ENCODE measurements at places on chromosomes 6 and 20. TPM values are rescaled to one million over a fixed set of nuclear protein-coding genes. Genes with fewer than 3 reads are reported as not detected.

- H3K4me3 ChIP-seq: no peak overlapping the region
- no peaks in the 10 kb centered on the region for H3K36me3 ChIP-seq
- H3K4me1 ChIP-seq: no peaks in the 10 kb centered on the region
- no peaks in the 10 kb centered on the region for H3K27me3 ChIP-seq
Measured at GRCh38 chr20:61056116-61056515, 195.9 kb upstream of the CDH4 start.

DNA sequence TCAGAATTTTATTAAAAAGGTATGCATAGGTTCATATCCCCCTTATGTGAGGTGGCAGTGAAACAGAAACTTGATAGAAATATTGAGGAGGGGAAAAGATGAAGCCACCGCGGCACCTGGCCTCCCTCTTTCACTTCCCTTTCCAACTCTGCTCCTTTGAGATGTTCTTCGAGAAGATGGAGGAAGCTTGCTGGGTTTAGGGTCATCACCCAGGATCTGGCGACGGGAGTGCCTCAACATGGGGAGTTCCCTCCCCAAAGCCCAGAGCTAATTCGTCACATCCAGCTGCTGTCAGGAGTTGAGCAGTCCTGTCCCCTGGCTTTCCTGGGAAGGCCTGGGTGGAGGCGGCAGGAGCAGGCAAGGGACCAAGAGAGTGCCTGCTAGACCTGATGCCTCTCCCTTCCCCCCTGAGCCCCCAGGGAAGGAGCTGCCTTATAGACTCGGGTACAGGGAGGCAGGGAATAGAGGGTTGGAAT is 29.1 kb downstream of the RREB1 start:
- peaks cover 75% of the 10 kb centered on the region for H3K4me1 ChIP-seq
- peak overlapping the region; percentile 95 for H3K27ac ChIP-seq
- H3K36me3 ChIP-seq: peaks cover 6% of the 10 kb centered on the region
- H3K27me3 ChIP-seq: no peaks in the 10 kb centered on the region
- DNase-seq: no peak

- no peaks in the 10 kb centered on the region for H3K27me3 ChIP-seq
- DNase-seq: no peak
- no peak overlapping the region for H3K4me3 ChIP-seq
- no peaks in the 10 kb centered on the region for H3K36me3 ChIP-seq
Measured at GRCh38 chr6:139448998-139449610, 74.7 kb upstream of the CITED2 start.

DNA sequence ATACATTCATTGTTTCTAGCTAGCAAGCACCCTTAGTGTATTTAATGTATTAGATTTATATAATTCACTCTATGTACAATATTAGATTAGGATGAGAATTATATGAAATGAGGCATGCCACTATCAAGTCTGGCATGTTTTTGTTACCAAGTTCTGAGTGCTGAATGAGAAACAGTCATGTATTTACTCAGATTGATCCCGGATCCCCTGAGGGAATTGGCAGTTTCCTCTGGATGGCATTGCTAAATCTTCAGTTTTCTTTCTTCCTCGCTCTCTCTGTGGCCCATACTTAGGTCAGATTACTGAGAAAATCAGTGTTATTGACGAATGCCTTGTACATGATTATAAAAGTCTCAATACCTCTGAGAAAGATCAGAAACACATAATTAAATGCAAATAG is 66.6 kb downstream of the CDKAL1 start:
- H3K36me3 ChIP-seq: peaks cover 27% of the 10 kb centered on the region
- no peak overlapping the region for H3K4me3 ChIP-seq
- DNase-seq: no peak
- H3K27me3 ChIP-seq: no peaks in the 10 kb centered on the region
- no peak overlapping the region for H3K27ac ChIP-seq
- peaks cover 13% of the 10 kb centered on the region for H3K4me1 ChIP-seq

GRCh38 chr6:134175532-134176263 is 123.3 kb upstream of the SLC2A12 start:
- DNase-seq: peak; percentile 60
- H3K36me3 ChIP-seq: peaks cover 47% of the 10 kb centered on the region
- peak overlapping the region; percentile 99 for H3K4me3 ChIP-seq
- peak overlapping the region; percentile 97 for H3K27ac ChIP-seq

- H3K4me3 ChIP-seq: no peak overlapping the region
- no peak overlapping the region for H3K27ac ChIP-seq
- H3K27me3 ChIP-seq: no peaks in the 10 kb centered on the region
- DNase-seq: no peak
Measured at GRCh38 chr6:53233309-53233708, 84.7 kb upstream of the GCM1 start.

GRCh38 chr6:14506656-14507246 is 389.2 kb downstream of the CD83 start:
- no peaks in the 10 kb centered on the region for H3K36me3 ChIP-seq
- H3K27ac ChIP-seq: no peak overlapping the region
- H3K4me1 ChIP-seq: peaks cover 7% of the 10 kb centered on the region
- no peak for DNase-seq

- H3K36me3 ChIP-seq: peaks cover 6% of the 10 kb centered on the region
- H3K27ac ChIP-seq: no peak overlapping the region
- peak overlapping the region; percentile 90 for H3K4me3 ChIP-seq
Measured at GRCh38 chr6:41548098-41548840, 2.1 kb downstream of the FOXP4 start.

DNA sequence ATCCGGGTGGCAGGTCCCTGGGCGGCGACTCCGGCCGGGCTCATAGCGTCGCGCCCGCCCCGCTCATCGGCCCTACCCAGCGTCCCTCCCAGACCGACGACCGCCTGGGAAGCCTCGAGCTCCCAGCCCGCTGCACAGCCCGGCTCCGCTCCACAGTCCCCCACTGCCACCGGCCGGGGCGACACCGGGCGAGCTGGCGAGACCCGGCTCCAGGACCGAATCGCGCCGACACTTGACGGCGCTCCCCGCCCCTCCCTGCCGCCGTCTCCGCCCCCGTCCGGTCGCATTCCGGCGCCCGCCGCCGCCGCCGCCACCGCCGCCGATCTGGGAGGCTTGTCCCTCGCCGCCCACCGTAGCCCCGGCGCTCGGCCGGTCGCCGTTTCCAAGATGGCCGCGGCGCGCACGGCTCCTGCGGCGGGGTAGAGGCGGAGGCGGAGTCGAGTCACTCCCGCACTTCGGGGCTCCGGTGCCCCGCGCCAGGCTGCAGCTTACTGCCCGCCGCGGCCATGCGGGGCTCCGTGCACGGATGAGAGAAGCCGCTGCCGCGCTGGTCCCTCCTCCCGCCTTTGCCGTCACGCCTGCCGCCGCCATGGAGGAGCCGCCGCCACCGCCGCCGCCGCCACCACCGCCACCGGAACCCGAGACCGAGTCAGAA is at the start of gene MAP3K4:
Gene MAP3K4 (plus strand): TSS at position 364 of the 655 bp plus-strand sequence. CDS start 163 bp downstream, at position 527.
- DNase-seq: peak; percentile 88
- H3K4me3 ChIP-seq: peak within 1 kb of the TSS; percentile 91
- peaks cover 3% of the 10 kb centered on the region for H3K27me3 ChIP-seq
- peak within 1 kb of the TSS; percentile 89 for H3K27ac ChIP-seq
- peaks cover 6% of the 10 kb centered on the region for H3K36me3 ChIP-seq
- H3K4me1 ChIP-seq: peaks cover 32% of the 10 kb centered on the region

DNA sequence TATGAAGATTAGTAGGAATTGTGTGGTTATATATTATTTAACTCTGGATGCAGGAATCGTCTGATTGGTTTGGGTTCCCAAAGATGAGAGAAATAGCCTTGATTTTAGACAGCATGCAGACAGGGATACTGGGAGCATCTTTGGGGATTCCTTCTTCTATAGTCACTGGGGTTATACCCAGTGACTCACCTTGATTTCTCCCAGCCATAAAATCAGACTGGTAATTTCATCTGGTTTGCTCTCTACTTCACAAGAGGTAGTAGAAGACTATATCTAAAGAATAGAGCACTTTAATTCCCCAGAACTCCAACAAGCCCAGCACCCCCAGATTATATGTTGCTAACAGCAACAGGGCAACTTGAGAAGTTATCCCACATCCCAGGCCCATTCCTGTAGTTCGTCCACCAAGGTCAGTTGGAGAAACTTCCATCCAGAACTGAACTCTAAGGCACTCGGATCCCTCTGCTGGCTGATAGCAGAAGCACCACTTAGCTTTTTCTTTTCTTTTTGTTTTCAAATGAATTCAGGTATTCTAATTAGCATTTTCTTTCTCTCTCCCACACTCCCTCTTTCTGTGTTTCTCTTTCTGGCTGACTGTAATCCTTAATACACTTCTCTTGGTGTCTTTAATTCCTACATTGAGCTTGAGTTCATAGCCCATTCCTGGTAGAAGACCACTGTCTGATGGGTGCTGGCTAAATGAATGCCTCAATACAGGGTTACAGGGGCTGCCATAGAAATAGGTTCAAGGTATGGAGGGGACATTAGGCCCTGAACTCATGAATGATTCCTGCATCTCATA is 20.4 kb upstream of the EFHC1 start:
- H3K4me1 ChIP-seq: peaks cover 59% of the 10 kb centered on the region
- DNase-seq: no peak
- H3K27me3 ChIP-seq: no peaks in the 10 kb centered on the region
- peaks cover 24% of the 10 kb centered on the region for H3K36me3 ChIP-seq
- peak overlapping the region; percentile 76 for H3K27ac ChIP-seq
- H3K4me3 ChIP-seq: no peak overlapping the region

The LAMP5 gene
- total RNA-seq: not detected

The HSPA1L gene
- total RNA-seq: 1.5 TPM
